T1000 (cell line): ENCODE measurements at places on chromosomes 3 and 15.

DNA sequence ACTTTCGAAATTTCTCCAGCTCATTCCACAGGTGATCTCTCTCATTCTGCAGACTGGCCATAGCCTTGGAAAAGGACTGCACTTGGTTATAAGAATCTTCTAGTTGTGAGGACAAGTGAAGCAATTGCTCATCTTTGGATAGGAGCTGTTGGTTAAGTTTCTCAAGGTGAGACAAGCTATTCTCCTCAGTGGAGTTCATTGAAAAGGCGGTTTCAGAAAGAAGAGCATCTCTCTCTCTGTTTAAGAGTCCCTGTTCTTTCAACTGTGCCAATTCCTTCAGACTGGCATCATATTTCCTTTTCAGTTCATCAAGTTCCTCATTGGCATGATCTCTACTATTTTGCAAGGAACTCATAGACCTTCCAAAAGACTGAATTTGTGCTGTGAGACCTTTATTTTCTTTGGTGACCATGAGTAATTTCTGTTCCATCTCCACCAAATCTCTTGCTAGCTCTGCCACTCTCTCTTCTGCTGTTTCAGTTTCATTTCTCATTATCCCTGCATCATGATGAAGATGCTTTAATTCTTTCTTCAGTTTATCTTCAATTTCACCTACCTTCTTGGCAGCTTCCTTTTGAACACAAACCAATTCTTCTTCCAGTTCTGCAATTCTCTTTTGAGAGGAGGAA lies 30.2 kb upstream of the HCLS1 start:
- no peak for DNase-seq

- DNase-seq = no peak
Observed at GRCh38 chr3:9032231-9032777, 69.0 kb upstream of the RAD18 start.

DNA sequence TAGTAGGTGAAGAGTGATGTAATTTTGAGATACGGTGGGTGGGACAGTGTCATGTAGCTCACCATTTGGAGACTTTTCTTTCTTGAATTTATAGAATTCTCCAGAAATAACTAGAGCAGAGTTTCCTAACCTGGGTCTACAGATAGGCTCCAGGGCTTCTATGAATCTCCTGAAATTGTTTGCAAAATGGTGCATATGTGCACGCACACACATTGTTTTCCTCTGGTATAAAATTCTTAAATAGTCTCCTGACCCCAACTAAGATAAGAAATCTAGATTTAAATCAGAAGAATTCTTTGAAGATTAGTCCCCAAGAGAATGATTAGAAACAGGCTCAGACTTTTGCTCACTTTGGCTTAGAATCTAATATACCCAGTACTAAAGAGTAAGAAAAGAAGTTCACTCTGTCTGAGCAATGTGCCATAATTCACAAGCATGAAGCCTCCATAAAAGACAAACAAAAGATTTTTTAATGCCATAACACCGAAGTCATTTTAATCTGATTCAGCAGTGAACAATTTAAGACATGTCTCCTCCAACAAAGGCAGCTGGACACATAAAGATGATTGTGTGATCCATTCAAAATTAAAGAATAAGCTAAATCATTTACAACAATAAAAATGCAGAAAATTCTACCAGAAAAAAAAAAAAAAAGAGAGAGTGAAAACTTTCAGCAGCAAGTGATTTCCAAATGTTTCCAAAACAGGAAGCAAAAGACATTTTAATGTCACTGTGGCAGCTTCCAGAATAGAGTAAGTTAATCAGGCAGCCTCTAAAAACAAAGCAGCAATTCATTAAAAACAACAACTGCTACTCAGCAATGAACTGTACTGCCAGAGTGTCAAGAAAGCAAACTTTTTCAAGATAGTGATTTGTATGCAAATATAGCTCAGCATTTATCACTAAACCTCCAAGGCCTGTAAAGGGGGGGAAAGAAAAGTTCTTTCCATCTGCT lies 975.5 kb upstream of the CFAP20DC start:
- DNase-seq = no peak

DNA sequence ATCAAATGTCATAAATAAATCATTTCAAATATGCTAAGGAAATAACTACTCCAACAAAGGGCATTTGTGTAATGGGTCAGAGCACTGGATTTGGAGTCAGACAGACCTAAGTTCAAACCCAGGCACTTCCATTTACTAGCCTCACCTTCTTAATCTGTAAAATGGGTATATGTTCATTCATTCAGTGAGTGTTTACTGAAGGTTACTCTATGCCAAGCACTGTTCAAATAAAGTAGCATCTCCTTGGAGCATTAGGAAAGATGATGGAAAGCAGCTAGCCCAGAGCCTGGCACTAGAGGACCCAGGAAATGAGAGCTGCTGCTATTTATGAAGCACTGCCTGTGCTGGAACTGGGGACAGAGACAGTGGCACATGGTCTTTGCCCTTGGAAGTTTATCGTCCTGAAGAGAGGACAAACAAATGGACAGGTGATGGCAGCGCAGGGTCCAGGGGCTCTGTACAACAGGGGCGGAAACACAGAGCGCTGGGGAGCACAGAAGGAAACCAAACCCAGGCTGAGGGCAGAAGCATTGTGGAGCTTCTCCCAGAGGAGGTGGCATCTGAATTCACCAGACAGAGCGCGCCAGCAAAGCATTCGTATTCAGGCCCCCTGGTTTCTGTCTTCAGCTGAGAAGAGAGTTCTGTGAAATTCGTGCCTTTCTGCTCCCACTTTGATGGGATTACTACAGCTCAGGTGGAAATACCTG lies 19.0 kb downstream of the TM4SF4 start:
- no peak for DNase-seq

DNA sequence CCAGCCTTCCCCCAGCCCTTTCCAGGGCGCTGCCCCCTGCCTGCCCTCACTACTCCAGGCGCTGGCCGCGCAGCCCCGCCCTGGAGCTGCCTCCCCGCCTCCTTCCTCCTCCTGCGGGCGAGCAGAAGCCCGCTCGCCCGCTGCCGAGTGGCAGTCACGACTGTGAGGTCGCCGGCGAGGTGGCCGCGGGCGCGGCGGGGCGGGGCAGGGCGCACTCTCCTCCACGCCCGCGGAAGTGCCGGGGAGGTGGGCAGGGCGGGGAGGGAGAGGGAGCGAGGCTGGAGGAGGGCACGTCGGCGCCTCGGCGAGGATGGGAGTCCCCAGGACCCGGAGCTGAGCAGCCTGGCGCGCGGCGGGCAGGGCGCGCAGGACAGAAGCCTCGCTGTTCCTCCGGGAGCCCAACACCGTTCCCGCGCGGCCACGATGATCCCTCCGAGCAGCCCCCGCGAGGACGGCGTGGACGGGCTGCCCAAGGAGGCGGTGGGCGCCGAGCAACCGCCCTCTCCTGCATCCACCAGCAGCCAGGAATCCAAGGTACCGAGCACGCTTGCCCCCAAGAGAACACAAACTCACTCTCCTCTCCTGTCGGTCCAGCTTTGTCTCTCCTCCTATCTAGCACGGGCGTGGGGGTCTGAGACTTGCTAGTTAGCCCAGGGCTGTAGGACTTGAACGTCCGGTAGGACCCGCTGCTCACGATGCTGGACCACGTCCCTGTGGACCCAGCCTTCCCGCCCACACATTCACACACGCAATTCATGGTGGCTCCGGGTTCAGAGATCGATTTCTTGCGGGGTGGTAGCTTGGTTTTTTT lies at the start of gene STAC:
TSS of gene STAC (plus strand) at position 284 of the 811 bp plus-strand sequence. CDS start at position 424, 140 bp downstream.
- peak; percentile 70 for DNase-seq

GRCh38 chr3:189652042-189652441 lies 20.9 kb downstream of the TP63 start:
- no peak for DNase-seq

GRCh38 chr15:29920515-29920914 lies 98.2 kb upstream of the TJP1 start:
- DNase-seq = no peak

- DNase-seq = no peak
Observed at GRCh38 chr3:193086681-193087080, 154.3 kb upstream of the PLAAT1 start.
